ENCODE measurements at places on chromosomes 1 and 21.

- no peak for DNase-seq
Measured at GRCh38 chr21:15028186-15028585, 36.6 kb downstream of the NRIP1 start.

DNA sequence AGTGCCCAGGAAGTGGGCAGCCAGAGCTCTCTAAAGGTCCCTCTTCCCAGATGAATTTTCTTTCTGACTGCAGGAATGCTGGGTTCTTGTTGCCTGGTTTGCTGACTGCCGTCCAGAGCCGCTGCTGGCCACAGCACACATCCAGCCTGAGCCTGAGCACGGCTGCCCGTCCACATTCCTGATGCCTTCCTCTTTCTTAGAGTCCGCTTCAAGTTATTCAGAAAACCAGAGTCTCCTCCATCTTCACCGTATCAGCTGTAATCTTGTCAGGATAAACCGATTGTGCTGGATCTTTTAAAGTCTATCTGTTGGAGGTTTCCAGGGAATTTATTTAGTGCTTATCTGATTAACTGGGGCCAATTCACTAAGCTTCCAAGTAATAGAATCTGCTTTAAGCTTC, 84.8 kb upstream of the BCAR3 start:
- DNase-seq = no peak

GRCh38 chr1:246367041-246367440, 140.0 kb downstream of the SMYD3 start:
- no peak for DNase-seq

- DNase-seq = no peak
Measured at GRCh38 chr1:235940285-235940684, 73.6 kb upstream of the LYST start.

- DNase-seq = peak; percentile 65
Measured at GRCh38 chr1:77900687-77901293, 12.4 kb downstream of the NEXN start.

DNA sequence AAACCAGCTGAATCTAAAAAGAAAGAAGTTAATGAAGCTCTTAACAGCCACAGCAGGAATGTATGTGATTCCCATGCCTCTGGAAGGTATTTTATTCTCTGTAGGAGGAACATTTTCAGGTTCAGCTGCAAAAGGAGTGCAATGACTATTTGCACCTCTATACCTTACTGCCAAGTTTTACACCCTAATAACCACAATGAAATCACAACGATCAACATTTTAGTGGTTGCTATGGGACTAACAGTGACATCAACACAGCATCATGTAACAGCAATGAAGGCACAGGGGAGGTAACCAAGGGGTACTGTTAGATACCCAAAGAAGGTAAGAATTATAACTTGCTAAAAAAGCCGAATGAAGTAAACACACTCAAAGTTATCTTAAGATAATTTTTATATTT, 116.3 kb upstream of the HP1BP3 start:
- DNase-seq = no peak

- no peak for DNase-seq
Measured at GRCh38 chr1:183476081-183476480, 3.8 kb downstream of the SMG7 start.

- no peak for DNase-seq
Measured at GRCh38 chr1:60942291-60942690, 140.1 kb upstream of the NFIA start.

GRCh38 chr1:172746091-172746949, 87.4 kb downstream of the FASLG start:
- peak; percentile 78 for DNase-seq

DNA sequence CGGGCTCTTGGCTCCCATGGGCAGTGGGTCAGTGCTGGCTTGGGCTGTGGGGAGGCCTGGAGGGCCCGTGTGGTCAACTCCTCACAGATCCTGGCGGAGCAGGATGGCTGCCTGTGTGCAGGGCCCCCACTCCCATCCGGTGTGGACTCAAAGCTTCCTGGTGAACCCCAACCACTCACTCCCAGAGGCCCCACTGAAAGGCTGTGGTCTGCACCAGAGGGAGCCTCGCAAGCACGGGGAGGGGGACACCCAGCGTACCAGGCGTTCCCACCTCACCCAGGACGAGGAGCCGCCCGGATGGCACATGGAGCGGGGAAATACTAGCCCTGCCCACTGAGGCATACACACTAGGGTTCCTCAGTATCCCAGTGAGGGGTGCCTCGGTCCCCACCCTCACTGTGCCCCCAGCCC, 75.4 kb upstream of the ACTRT2 start:
- no peak for DNase-seq

DNA sequence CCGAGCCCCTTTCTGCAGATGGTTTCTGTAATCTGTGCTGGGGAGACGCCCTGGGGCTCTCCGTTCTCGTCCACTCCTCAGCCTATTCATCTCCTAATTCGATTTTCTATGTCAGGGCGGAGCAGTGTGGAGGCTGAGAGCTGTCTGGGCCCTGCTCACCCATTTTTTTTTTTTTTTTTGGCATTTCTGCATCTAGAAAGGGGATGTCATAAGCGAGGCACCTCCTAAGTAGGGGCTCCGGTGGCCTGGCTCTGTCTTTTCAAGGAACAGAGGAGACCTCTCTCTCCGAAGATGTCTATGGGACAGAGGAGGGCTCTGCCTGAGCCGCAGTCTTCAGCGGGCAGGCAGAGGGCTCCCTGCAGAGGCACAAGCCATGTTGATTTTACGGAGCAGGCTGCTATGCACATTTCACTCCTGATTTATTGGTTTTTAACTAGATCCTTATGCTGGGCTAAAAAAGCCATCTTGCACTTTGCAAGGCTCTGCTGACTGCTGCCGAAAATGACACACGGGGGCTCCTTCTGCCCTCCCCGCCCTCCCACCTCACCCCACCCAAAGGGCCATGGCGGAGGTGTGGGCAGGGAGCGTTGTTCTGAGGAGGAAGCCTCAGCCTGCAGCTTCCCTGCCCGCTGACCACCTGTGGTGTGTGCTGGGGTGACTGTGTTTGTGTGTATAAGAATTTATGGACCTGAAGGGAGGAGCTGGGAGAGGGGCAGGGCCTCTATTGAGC, 71.0 kb downstream of the FOXD2 start:
- no peak for DNase-seq

GRCh38 chr1:17136936-17137335, 17.7 kb upstream of the PADI2 start:
- DNase-seq = no peak
